Fibroblast of skin of left quadriceps (primary cell): ENCODE measurements at places on chromosomes 2 and 18.

DNA sequence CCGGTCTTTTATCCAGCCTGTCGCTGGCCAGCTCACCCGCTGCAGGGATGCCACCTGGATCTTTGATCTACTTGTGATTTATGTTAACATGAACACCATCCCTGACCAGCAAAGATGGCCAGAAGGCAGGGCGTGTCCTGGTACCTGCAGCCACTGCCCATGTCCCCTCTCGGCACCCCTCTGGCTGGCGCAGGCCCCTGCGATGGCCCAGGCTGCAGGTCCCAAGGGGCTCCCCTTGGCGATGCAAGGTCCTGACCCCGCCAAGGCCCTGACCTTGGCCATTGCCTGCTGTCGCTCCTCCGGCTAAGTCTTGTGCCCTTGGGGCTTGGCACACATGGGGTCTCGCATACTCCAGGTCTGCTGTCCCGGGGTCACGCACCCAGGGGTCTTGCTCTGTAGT lies 214.9 kb downstream of the TWIST2 start:
- DNase-seq = no peak

- DNase-seq = no peak
Observed at GRCh38 chr18:9771977-9772660, 64.0 kb downstream of the RAB31 start.

GRCh38 chr2:5546181-5546580 lies 146.0 kb upstream of the SOX11 start:
- DNase-seq = no peak

DNA sequence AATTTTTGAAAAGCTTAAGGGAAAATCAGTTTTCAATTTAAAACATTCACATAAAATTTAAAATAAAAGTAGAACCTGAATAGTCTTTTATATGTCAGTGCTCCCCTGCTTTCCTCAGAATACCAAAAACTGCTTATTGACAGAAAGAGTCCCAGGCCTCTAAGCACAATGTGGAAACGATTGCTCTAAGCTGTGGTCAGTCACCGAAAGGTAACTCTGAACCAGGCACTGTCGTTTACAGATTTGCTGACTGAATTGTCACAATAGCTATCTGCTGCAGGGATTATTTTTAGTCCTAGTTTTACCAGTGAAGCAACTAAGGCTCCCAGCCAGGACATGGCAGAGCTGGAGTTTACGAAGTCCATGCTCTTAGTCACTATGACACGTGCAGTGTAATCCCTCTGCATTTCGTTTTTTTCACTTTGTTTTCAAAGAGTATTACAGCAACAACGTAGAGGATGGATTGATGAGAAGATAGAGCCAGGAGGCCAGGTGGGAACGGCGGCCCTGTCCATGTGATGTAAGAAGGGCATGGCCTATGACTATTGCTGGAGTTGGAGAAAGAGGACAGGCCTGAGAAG lies 28.1 kb upstream of the TMEM247 start:
- no peak for DNase-seq
